Parietal lobe (tissue), 2 donors: ENCODE measurements at places on chromosomes 5 and 9. TPM values are rescaled to one million over a fixed set of nuclear protein-coding genes. Genes with fewer than 3 reads are reported as not detected.

The C1QTNF2 gene
- 3.4 TPM for total RNA-seq

The DOCK2 gene
- 6.3 TPM for total RNA-seq

The PSIP1 gene
- 187 TPM for total RNA-seq

The HMMR gene
- 3.8 TPM for total RNA-seq

The FOXD4L6 gene
- total RNA-seq = 1.3 TPM

The EMB gene
- total RNA-seq = 3.1 TPM

The CARTPT gene
- 0.63 TPM for total RNA-seq

The MYMK gene
- total RNA-seq = not detected

The SPATA31C1 gene
- total RNA-seq = not detected

The GAPT gene
- not detected for total RNA-seq

The PITX1 gene
- not detected for total RNA-seq

The PKD2L2 gene
- not detected for total RNA-seq

The PCDH12 gene
- 2.5 TPM for total RNA-seq

The GARIN3 gene
- not detected for total RNA-seq

The PRLR gene
- total RNA-seq = 3.8 TPM

The LECT2 gene
- not detected for total RNA-seq

The IQGAP2 gene
- 25.0 TPM for total RNA-seq

The SPATA31D4 gene
- not detected for total RNA-seq

The CAMK2A gene
- 13.8 TPM for total RNA-seq

The FABP6 gene
- total RNA-seq = 2.8 TPM

The FUT7 gene
- not detected for total RNA-seq

The LAMC3 gene
- total RNA-seq = 2.2 TPM

The TRPM3 gene
- 42.3 TPM for total RNA-seq

The PCDHB2 gene
- total RNA-seq = 20.3 TPM

The KCNV2 gene
- total RNA-seq = not detected

The TMC1 gene
- total RNA-seq = 0.94 TPM

The MLANA gene
- not detected for total RNA-seq

The BTNL9 gene
- total RNA-seq = 5.6 TPM

The NR2F1-AS1 gene
- total RNA-seq = 107 TPM

The NDST1 gene
- total RNA-seq = 32.9 TPM

The LCN15 gene
- total RNA-seq = not detected

The PFN3 gene
- total RNA-seq = 1.6 TPM

The IRX4 gene
- not detected for total RNA-seq

The PCDHB6 gene
- total RNA-seq = 5.6 TPM

The GDNF gene
- not detected for total RNA-seq

The SUSD1 gene
- total RNA-seq = 77.0 TPM

The MEIKIN gene
- not detected for total RNA-seq

The PCA3 gene
- 1.6 TPM for total RNA-seq

The F12 gene
- total RNA-seq = 3.4 TPM

The FAM81B gene
- not detected for total RNA-seq

The STXBP1 gene
- 165 TPM for total RNA-seq

The CCL27 gene
- total RNA-seq = not detected

The GGTA1 gene
- 1.9 TPM for total RNA-seq

The PDLIM7 gene
- 9.1 TPM for total RNA-seq

The LCN9 gene
- not detected for total RNA-seq

The PCSK5 gene
- total RNA-seq = 17.5 TPM

The OCLN gene
- 5.0 TPM for total RNA-seq

The NMUR2 gene
- not detected for total RNA-seq
